Vagina (tissue), 2 donors: ENCODE measurements at places on chromosomes 13 and 19.
A peak's percentile ranks its signal among the peaks of the same experiment; 100 is the strongest.

GRCh38 chr19:21109116-21109515 lies 27.1 kb downstream of the ZNF714 start:
- DNase-seq, result no peak

DNA sequence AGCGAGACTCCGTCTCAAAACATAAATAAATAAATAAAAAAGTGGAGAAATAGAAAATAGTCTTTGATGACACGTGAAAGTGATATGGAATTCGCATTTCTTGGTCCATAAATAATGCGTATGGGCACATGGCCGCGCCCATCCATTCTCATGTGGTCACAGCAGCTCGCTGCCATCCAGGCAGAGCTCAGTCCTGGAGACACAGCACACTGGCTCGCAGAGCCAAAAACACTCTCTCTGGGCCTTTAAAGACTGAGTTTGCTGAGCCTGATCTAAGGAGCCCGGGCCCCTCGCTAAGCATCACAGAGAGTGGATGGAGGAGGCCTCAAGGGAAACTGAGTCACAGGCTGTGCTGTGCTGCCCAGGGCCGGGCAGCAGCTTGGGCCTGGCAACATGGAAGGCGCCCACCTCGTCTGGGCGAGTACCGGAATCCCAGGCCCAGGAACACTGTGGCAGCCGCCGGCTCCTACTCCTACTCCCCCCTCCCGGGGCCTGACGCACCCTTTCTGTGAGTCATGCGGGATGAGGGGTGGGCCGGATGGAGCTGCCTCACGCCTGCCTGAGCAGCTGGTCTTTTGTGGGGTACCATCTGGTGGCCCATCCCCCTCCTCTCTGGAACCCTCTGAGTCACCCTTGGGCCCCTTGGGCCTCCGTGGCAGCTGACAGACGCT lies 28.9 kb upstream of the CACTIN start:
- DNase-seq, result no peak

DNA sequence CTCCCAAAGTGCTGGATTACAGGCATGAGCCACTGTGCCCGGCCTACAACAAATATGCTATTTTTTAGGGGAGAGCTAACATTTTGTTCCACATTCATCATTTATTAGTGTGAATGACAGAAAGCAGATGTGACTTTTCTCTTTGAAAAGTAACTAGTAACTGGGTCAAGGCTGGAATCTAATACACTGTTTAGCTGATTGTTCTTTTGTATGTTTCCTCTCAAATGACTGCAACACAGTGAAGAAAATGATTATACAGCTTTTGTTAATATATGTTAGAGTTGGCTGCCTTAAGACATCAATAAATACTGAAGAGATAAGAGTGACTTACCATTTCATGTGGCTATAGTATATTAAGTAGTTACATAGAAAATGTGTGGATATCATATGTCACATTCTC lies 27.0 kb downstream of the MTRF1 start:
- DNase-seq, result no peak

GRCh38 chr19:6413291-6413690 lies 11.3 kb downstream of the KHSRP start:
- DNase-seq, result no peak

DNA sequence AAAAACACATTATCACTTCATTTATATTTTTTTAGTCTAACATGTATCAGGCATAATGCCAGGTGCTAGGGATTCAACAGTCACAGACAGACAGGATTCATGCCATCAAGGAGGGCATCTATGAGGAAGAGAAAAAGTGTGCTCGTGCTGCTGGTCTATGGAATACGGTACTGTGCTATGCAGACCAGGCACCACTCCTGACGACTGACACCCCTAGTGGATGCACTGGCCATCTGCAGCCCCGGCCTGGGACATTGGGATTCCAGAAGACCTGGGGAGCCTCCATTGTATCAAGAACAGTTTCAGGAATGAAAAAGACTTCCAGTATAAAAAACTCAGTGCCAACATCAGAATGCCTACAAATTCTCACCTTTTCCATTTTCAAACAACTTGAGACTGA lies 94.0 kb downstream of the KLF12 start:
- DNase-seq, result no peak

DNA sequence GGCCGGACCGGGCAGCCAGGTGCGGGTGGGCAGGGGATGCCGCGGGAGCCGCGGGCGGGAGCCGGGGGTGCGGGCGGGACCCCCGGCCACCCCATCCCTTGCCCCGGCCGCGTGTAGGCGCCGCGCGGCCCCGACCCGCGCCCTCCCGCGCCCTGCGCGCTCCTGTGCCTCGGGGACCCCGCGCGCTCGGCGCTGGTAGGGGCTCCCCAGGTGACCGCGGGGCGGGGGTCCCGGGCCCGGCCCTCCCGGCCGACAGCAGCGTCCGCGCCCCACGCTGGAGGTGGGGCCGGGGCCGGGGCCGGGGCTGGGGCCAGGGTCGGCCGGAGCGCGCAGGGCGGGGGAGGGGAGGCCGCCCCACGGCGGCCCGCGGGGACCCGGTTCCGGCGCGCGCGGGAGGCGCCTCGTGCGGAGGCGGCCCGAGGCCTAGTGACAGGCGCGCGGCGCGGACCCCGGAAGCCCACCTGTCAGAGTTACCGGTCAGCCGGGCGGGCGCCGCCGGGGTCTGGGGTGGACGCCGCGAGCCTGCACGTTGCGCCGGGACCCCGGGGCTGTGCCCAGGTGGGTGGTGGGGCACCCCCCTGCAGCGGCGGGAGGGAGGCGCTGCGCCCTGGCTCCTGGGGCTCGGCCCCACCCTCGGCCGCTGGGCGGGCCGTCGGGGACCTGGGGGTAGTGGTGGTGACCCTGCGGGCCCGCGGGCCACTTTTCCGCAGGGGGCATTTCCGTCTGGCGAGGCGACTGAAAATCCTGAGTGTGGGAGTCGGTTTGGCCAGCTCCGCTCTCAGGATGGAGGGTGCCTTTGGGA lies 518 bp downstream of the TFDP1 start:
- peak; percentile 25 for DNase-seq

DNA sequence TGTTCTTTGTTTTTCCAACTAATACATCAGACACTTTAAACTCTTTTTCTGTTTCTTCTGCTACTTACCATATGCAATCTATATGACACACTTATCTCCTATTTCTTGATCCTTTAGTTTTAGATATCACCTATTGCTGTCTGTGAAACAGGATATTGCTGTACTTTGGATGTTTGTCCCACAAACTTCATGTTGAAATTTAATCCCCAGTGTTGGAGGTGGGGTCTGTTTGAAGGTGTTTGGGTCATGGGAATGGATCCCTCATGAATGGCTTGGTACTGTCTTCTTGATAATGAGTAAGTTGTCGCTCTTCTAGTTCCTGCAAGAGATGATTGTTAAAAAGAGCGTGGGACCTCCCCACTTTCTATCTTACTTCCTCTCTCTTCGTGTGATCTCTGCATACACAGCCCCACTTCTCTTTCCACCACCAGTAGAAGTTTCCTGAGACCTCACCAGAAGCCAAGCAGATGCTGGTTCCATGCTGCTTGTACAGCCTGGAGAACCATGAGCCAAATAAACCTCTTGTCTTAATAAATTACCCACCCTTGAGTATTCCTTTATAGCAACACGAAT lies 244.2 kb downstream of the NHLRC3 start:
- no peak for DNase-seq

DNA sequence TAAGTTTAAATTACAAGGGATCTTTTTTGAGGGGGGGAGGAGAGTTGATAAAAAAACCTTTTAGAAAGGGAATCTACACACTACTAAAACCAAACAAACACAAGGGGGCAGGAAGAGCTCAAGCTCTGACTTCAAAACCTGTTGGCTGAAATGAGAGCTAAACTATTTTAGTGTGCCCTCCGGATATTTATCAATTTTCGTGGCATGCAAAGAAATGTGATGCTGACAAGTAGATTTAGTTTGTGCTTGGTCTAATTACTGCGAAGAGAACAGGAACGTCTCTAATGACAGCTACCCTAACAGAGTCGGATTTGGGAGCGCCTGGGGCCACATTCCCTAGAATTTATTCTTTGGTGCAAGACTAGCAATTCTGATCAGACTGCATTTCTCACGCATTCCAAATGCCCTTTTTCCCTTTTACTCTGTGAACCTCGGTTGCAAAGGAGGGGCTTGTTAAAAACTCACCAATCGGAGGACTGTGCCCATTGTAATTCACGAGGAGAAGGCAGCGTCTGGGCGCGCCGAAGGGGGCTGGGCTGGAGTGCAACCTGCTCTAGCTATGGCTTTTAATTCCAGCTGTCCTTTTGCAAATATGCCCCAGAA lies 802 bp upstream of the FREM2 start:
- DNase-seq, result no peak

DNA sequence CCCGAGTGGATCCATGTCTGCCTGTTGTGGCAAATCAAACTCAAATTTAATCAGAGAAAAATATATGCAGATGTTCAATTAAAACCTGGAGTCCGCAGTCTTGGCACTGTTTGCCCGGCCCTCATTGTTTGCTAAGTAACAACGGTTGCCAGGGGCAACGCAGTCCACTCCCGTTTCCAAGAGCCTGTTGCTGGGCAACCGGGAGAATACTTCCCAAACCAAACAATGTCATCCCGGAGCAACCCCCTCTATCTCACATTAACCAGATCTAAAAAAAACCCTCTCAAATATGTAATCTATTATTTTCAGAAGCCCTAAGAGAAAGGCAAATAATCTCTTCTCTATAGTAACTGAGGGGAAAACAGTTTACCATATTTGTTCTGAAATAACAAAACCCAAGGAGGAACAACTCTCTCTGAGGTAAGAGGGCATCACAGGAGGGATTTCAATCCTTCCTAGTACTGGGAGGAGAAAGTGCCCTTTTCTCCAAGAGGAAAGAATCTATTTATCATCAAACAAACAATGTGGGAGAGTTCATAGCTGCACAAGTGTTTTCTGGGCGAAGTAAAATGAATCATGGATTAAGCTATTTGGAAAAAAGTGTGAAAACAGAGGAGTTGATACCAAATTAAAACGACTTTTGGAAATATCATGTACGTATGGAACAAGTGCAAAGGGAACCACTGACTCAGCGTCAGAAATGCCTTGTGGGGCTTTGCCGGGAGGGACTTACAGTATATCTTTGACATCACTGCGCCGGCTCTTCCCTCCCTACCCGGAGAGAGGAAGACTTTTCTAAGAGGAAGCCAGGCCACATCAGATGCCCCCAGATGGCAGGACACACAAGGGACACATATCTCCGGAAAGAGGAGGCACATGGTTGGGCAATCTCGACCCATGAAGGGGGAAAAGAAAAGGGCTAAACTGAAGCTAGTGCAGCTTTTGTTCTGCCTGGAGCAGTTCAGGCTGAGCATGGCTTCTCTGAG lies 43.3 kb downstream of the RFX2 start:
- DNase-seq, result peak; percentile 89

DNA sequence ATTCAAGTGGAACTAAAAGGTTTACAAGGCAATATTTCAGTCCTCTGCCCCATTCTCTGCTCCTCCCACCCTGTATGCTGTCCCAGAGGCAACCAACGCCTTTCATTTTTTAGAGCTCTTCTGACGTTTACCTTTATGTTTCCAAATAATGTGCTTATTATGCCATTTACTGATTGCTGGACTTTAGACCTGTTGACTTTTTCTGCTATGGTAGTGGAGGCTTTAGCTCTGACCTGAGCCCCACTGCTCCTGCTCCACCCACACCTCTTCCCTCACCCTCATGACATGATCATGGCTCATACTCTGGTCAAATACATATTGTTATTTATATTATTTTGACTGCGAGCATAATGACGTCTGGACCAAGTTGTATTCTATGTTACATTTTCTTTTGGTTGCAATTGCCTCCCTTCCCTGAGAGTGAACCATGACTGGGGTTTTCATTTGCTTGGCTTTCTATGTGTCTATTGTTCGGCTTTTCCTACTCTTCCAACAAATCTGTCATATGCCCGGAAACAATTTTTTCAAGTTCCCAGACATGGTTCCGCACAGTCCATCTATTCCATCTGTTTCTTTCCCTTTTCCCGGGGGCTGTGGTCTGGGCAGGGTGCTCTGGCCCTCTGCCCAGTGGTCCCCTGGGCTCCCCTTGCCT lies 31.4 kb upstream of the GJB6 start:
- no peak for DNase-seq

DNA sequence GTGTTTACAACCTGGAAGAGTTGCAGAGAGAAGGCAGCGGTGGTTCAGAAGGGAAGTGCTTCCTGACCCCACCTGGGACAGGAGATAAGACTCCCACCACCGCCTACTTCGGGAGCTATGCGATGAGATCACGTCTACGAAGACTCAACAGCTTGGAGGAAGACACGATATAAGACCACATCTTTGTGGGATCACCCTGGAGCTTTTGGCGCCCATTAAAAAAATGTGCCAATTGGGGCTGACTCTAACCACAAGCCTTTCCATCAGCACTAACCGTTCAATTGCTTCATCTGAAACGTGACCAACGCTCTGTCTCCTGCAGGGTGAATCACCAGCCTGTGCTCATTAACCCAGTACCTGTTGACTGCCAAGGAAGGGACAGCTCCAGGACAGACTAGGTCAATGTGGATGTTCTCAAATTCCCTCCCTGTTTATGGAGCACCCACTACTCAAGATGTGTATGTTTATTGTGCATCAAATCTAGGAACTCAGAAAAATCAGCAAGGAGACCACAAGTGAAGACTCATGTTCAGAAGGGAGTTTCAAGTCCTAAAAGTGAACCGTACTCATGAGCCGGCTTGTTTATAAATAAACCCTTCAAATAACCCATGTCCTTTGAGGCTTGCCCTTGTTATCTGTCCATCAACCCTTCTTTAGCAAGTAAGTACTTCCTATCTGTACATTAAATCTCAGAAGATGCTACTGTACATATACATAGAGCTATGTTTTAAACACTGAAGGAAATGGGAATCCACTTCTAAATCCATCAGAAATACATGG lies 67.5 kb downstream of the LATS2 start:
- DNase-seq, result no peak

DNA sequence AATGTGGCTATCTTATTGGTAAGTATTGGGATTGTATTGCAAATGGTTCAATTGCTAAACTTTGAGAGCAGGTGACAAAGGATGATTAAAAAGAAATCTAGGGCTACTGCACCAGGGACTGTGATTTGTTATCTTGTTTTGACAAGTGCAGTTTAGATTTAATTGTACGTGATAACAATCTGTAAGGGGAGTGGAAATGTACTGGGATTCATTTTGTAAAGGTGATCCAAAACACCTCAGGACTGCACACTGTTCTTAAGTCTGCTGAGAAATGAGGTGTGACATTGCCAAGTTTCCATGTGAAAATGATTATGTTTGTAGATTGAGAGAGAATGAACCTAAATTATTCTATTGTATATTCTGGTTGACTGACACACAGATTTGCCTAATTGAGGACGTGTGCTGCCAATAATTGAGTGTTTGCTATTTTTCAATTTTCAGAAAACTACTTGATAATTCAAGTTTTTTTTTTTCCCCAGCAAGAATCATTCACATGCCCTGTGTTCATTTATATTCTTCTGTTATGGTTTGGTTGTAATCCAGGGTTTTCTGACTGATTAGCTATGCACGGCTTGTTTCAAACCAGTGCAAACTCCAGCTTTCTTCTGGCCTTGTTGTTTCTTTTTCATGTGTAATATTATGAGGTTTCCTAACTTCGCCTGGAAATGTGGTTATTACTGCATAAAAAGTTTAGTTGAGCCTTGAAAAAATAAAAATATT lies 308.0 kb downstream of the OLFM4 start:
- DNase-seq, result no peak
